ENCODE measurements at places on chromosomes 7 and 10.

DNA sequence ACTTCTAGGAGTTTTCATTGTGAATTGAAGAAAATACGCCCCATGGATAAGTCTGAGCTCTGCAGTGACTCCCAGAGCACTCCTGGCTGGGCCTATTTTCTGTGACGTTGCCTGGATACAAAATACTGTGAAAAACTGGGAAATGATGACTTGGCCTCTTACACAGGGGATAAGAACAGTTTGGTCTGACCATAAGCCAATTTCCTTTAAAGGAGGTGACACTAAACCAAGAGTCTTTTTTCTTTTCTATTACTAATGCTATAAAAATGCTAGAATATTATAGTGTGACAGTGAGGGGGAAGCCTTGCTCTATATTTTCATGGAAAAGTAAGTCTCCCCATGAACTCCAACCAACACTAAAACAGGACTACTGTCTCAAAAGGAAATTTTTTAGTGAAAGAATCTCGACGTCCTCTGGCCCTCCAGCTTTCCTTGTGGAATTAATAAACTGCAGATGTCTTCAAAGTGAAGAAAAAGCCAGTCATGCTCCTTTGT lies 45.5 kb downstream of the MYOF start:
- DNase-seq = peak; percentile 84

GRCh38 chr7:18459484-18460245 lies 35.9 kb upstream of the HDAC9 start:
- DNase-seq = no peak

DNA sequence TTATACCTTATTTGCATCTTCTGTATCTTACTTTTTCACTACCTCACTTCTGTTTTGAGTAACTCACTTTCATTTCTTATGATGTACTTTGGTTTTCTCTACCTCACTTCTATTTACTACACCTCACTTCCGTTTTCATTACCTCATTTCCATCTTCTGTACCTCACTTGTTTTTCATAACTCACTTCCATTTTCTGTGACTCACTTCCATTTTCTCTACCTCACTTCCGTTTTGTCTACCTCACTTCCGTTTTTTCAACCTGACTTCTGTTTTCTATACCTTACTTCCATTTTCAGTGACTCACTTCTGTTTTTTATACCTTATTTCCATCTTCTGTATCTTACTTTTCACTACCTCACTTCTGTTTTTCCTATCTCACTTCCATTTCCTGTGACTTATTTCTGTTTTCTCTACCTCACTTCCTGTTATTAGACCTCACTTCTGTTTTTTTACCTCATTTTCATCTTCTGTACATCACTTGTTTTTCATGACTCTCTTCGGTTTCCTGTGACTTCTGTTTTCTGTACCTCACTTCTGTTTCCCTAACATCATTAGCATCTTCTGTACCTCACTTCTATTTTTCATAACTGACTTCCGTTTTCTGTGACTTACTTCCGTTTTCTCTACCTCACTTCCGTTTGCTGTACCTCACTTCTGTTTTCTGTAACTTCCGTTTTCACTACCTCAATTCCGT lies 493.1 kb upstream of the AKR1E2 start:
- no peak for DNase-seq

DNA sequence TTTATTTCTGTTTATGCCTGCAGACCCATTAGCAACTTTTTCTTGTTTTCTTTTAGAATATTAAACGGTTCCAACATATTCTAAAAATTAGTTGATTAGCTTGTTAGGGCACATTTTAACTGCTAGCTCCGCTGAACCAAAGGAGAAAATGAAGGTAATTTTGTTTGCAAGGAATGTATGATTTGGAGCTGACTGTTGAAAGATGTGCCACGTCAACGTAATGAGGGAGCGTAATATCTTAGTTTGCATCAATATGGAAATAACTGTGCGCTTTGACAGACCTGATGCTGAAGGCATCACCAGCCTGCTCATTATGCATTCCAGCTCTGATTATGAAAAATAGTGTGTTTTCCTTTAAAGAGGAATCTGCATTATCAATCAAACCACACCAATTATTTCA lies 102.0 kb upstream of the CTBP2 start:
- no peak for DNase-seq

GRCh38 chr7:73435471-73436009 lies 2.0 kb downstream of the FZD9 start:
- no peak for DNase-seq

- peak; percentile 63 for DNase-seq
Measured at GRCh38 chr7:155858521-155859061, 46.3 kb upstream of the SHH start.

DNA sequence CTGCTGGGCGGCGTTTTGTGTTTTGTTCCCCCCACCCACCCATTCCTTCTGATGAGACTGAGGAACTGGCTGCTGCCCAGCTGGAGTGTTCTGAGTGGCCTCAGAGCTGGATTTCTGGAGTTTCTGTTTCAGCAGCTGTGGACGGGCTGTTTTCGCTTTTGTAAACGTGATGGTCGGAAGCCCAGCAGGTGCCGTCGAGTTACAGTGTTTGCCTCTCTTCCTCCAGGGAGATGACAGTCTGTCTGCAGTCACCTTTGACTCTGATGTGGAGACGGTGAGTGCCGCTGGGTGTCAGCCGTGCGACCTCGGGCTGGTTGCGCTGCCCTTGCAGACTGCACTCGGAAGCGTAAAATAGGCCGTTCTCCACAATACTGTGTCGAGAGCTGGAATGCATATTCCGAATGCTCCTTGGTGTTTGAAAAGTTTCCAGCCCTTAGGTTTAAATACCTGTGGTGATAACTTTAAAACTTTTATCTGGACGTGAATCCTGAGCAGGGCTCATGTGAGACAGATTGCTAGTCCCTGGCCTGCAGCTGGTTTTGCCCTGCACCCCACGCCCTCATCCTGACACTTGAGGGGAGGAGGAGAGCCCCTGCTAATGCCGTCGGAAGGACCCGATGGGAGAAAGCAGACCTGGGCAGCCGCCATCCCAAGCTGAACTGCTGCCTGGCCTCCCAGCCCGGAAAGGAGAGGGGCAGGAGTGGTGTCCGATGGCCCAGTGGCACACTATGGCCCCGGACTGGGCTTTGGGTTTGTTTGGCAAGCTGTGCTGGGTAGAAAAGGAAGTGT lies 8.3 kb downstream of the IQCE start:
- no peak for DNase-seq

GRCh38 chr10:102198027-102198426 lies 28.1 kb upstream of the ELOVL3 start:
- DNase-seq = no peak

- no peak for DNase-seq
Measured at GRCh38 chr10:44684661-44685060, 226.5 kb upstream of the TMEM72 start.

DNA sequence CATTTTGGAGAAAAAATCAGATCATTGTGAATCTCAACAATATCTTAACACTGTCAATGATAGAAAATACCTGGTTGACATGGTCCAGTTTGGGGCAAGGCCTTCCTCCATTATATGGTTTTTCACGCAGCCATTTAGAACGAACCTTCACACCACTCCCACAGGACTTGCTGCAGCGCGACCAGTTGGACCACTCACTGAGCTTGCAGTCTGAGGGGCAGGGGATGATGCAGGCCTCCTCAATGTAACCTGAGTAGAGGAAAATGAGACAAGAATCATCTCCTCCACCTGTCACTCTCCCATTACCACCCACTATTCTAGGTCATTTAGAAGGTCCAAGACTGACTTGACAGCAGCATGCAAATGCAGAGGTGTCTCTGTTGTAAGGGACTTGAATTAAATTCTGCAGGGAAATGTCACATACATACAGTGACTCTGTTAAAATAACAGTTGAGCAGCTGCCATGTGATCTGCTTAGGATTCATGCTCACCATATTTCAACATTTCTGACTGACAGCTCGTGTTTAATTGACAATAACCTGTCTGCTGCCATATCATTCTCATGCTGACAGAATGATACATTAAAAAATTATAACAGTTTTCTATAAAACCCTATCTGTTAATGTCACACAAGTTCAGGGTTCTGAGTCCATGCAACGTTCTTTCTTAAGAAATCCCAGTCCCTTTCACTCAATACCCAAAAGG lies 403.0 kb downstream of the THSD7A start:
- no peak for DNase-seq

- DNase-seq = no peak
Measured at GRCh38 chr7:139139150-139139549, 29.6 kb upstream of the ZC3HAV1 start.

- DNase-seq = no peak
Measured at GRCh38 chr10:11475831-11476434, 135.5 kb downstream of the USP6NL start.

DNA sequence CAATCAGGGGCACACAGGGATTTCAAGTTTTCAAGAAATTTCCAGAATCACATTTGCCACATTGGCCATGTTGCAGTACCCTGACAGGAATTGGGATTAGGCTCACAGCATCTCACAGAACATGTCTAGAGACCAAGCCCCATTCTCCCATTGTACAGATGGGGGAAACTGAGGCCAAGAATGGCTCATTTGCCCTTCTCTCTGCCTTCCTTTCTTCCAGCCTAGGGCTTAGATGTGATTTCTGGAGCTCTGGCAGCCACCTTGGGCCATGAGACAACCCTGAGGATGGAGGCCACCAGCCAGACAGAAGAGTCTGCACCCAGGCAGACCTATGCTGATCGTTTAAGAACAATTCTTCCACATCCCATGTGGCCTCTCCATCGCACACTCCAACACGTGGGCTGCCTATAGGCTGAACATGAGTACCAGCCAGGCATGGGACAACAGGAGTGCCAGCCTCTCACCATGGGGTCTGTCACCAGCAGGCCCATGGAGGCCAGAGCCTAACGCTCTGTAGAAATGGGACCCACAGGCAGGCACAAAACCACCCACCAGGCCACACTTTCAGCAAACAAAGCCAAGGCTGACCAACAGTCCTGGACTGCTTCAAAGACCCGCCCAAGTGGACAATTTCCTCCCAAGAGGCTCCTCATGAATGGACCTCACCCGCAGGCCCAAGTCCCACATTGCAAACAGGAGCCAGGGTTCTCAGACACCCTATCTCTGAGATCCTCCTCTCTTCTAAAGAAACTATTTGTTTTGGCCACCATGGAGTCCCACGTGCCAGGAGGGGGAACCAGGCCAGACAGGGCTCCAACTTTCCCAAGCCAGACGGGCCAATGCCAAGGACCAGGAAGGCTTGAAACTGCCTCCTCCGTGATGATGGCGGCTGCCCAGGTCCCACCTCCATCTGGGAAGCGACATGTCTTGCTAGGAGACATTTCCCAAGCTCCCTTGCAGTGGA lies 20.7 kb downstream of the PDGFA start:
- DNase-seq = no peak

GRCh38 chr10:74011017-74011416 lies 13.1 kb downstream of the VCL start:
- DNase-seq = no peak

DNA sequence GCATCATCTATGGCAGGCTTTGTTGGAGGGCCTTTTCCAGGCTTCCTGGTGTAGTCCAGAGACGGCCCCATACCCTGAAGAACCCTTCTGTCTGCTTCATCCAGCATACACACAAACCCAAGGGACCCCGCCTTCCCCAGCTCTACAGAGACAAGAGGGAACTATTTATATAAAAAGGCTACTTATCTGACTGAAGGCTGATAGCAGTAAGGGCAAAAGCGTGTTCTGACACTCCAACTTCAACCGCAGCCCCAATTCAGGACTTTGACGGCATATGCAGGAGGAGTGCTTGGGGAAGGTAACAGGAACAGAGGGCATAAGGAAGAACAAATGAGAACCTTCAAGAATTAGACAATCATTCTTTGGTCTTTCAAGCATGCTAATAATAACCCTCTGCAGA lies 21.0 kb downstream of the GNA12 start:
- no peak for DNase-seq

DNA sequence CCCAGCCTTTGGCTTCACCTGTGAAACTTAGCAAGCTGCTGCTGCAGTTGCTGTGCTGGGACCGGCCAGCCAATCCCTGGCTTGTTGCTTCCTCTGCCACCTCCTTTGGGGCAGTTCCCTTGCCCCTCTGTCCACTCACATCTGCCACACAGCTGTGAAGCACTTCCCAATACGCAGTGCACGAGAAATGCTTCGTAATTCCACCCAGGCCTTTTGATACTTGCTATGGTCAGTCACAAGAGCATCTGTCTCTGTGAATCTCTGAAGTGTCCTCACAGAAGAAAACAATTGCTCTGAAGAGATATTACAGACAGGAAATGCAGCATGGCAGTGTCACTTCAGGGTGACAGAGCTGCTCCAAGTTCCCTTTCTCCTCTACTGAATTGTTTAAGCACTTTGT lies 208.5 kb downstream of the PTEN start:
- DNase-seq = no peak

- DNase-seq = no peak
Measured at GRCh38 chr10:128950916-128951275, 516.1 kb upstream of the MGMT start.

GRCh38 chr10:129466703-129467358 lies at the start of gene MGMT:
Gene MGMT (plus strand): TSS chr10:129467241.
- DNase-seq = peak; percentile 88

- DNase-seq = no peak
Measured at GRCh38 chr7:50718876-50719275, 63.8 kb downstream of the GRB10 start.

DNA sequence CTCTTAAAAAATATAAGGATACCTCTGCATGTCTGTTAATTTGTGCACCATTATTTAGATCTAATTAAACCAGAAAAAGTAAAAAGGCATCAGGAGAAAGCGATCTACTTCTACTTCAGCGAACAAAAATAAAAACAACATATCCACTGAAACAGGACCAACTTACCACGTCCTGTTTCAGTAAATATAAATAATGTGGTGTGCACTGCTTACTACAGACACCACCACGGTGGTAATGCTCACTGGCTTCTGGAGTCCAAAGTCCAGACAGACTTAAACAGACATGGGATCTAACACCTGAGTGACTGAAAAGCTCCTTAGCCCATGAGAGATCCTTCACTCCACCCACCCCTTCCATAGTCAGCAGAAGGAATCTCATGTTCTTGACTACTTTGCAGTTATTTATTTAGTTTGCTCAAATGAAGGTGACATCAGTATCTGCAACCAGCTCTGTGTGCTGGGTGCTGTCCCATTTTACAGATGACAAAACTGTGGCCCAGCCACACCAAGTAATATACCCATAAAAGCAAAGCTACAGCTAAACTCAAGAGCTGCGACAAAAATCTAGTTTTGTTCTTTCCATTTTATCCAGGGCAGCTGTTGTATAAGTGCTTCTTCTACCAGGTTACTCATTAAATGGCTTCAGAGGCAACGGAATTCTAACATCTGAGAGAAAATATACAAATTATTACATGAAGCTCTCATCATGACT lies 62.1 kb upstream of the NCAPG2 start:
- DNase-seq = no peak

GRCh38 chr7:128963327-128963757 lies 25.6 kb downstream of the IRF5 start:
- DNase-seq = peak; percentile 27

DNA sequence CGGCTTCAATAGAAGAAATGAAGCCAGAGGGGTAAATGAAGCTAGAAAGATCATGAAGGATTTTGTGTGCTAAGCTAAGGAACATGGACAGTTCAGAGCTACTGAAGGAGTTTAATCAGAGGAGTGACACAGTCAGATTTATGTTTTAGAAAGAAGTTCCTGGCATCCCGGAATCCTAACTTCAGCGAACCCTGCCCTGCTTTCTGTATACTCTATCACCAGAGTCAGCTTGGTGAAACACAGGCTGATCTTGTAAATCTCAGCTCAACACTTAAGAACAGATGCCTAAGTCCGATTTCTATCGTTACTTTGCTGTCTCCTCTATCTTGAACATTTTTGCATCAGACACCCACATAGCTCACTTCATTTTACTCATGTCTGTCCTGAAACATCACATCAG lies 9.1 kb downstream of the AHR start:
- no peak for DNase-seq

GRCh38 chr7:101608772-101609713 lies 20.1 kb downstream of the MYL10 start:
- no peak for DNase-seq

All from Daoy (cell line).